ENCODE measurements at places on chromosomes 1 and 21.
A peak's percentile ranks its signal among the peaks of the same experiment; 100 is the strongest.

DNA sequence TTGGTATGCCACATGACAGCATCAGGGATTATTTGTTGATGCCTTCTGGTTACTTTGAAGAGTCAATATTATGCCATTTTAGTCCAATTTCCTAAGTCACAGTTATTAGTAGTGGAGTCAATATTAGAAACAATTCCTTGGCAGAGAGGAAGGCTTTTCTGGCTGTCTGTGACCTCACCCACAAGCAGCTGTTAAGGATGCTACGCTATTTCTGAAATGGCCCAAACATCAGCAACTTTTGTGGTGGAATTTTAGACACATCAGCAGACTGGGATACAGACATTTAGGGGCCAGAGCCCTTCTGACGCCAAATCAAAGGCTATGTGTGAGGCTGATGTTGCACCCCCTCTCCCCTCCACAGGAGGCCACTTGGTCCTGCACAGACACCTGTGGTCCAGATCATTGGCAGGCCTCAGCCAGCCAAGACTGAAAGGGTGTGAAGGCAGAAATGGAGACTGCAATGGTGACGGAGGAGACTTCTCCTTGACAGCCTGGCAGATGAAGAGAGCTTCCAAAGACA, 9.2 kb upstream of the RXRG start:
- no peak for ATAC-seq

GRCh38 chr1:185229981-185230380, 73.0 kb downstream of the SWT1 start:
- no peak for ATAC-seq

GRCh38 chr21:36159356-36159921, 2.8 kb downstream of the DOP1B start:
- no peak for ATAC-seq

GRCh38 chr1:89064632-89065031, 376 bp downstream of the GBP1 start:
- peak; percentile 48 for ATAC-seq

DNA sequence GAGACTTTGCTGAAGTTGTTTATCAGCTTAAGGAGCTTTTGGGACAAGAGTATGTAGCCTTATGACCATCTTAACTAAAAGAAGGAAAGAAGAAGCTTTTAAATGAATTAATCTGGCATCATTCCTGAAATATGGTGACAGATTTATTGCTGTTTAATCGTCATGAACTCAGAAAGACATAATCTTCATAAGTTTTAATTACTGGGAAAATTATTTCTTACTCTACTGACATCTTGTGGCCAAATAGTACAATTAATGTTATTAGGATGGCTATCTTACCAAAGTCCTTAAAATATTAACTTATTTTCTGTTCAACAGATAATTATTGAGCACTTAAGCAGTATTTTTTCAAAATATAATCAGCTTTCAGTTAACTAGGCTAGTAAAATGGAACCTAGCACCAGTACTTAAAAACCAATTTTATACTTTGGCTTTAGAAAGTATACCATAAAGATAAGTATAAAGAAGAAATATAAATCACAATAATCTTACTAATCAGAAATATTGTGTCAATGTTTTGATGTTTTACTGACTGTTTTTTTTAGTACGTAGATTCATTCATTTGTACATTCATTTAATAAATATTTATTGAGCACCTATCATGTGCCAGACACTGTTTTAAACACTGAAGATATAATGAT, 34.7 kb upstream of the GPR25 start:
- ATAC-seq: no peak

GRCh38 chr21:44657635-44658540, at the start of gene KRTAP12-3:
Gene KRTAP12-3, plus strand, starts transcription at chr21:44657932. Its CDS starts 48 bp downstream, at chr21:44657980.
- no peak for ATAC-seq

- no peak for ATAC-seq
Measured at GRCh38 chr1:156458181-156458503, 42.4 kb downstream of the MEF2D start.

- no peak for ATAC-seq
Measured at GRCh38 chr1:202283991-202284390, 57.7 kb downstream of the UBE2T start.

- peak; percentile 68 for ATAC-seq
Measured at GRCh38 chr1:28170001-28170596, 6.4 kb downstream of the PTAFR start.

GRCh38 chr1:64553285-64553684, 83.4 kb downstream of the CACHD1 start:
- no peak for ATAC-seq

DNA sequence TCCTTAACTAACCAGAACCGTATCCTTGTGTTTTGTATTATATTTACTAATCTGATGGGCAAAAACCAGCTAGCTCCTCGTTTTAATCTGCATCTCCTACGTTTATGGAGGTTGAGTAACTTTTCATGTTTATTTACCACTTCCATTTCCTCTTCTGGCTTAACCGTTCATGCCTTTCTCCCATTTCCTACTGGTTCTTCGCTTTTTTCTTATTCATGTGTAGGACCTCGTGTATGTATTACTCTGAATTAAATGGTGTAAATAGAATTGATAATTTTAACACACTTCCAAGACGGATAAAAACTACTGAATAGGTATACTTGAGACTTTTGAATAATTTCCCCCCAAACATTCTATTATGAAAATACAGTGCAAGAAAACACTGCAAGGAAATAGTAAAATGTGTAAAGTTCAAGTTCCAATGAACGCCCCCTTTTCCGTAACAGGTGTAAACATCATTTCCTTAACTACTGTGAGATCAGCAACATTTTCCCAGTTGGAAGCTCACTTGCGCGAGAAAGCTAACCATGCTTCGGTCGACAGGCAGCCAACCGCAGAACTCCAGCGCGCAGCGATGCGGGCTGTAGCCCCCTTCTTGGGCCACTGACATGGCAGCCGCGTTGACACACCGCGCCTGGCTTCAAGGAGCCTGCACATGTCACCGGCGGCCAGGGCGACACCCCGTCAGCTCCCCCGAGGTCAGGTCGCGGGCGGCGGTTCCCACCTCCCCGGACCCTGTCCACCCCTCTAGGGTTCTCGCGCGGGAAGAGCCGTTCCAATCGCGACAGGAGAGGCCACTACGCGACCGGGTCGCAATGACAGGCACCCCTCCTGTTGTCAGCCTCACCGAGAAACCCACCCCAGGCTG, 816 bp downstream of the EDEM3 start:
- ATAC-seq: peak; percentile 10

DNA sequence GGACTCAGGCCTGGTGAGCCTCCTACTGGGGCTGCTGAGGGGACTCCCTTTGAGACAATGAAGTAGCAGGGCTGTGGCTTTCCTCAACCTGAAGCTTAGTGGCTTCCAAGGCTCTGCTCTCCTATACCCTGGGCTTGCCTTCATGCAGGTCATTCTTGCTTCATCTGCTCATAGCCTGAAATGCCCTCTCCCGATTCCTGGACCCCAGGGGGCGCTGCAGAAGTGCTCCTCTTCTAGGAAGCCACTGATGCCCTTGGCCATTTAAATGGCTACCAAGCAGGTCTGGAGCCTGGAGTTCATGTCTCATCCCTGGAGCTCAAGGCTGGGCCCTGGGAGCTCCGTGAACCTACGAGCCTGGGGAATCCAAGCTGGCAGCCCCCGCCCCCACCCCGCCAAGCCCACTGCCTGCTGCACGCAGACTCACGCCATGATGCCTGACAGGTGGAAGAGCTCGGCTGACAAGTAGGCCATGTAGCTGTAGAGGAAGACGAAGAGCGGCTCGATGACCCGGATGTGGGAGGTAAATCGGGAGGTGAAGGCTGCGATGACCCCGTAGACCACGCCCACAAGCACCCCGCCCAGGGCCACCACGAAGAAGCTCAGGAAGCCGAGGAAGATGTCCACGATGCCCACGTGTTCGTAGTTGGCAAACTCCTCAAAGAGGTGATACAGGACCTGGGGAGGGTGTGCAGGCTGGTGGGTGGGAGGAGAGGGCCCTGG, 45.7 kb downstream of the SLC9A1 start:
- ATAC-seq: no peak

GRCh38 chr1:203166192-203166940, 9.3 kb downstream of the MYBPH start:
- ATAC-seq: peak; percentile 83

GRCh38 chr21:36988536-36988935, 18.0 kb upstream of the RIPPLY3 start:
- no peak for ATAC-seq

DNA sequence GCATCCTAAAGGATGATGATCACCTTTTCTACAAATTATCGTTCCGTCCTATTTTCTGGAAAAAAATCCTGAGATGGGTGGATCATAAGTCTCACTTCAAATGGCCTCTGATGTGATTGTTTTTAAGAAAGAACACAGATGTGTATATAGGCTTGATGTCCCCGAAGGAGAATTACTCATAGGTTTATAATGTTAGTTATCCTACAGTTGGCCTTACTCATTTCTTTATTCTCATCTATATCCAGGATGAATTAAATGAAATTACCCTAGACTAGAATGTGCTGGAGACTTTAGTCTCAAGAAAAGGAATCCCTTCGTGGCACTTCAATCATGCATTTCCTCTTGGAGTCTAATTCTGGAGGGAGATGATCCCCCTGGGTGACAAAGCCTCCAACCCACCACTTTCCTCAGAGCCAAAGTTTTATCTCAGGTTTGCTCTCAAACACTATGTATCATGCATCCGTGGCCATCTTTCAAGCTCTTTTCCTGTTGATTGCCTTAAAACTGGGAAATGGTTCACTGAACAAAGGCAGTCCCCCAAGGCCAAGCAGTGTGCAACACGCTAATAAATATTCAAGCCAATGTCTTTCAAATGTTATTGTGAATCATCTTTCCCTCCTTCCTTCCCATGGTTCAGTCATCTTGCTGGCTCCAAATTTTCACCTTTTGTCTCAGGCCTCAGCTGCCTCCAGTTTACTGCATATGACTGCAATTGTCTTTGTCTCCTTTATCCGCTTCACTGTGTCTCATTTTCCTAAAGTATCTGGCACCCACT, 32.5 kb upstream of the SMYD2 start:
- ATAC-seq: no peak

DNA sequence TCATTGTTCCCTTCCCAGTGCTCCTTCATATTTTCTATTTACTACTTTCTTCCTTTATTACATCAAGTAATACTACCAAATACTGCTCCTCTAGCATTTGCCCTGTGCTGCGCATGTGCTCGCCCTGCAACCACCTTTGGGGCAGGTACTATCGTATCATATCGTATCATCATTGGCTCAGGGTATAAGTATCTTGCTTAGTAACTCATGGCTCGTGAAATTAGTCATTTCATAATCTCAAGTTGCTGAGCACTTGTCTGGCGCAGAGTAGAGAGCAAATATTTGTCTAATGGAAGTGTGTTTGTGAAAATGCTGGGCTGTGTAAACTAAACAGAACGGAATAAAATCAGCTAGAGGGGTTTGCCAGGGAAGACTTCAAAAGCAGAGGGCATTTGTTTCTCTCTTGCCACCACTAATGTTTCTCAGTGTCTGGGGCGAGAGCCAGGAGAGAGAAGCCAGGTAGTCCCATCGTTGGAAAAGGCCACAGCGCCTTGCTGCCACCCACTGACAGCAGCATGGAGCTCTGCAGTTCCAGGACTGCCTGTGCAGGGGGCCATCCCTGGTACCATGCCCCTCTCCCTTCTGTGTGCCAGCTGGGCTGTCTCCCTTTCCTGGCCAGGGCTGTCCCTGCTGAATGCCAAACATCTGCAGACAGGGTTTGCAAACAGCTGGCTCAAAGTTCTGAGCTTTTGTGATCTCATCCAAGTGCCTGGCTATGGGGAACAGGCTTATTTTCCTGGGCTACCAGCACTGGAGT, 20.0 kb upstream of the CPT2 start:
- ATAC-seq: no peak

- no peak for ATAC-seq
Measured at GRCh38 chr1:193730017-193730416, 543.6 kb upstream of the B3GALT2 start.

DNA sequence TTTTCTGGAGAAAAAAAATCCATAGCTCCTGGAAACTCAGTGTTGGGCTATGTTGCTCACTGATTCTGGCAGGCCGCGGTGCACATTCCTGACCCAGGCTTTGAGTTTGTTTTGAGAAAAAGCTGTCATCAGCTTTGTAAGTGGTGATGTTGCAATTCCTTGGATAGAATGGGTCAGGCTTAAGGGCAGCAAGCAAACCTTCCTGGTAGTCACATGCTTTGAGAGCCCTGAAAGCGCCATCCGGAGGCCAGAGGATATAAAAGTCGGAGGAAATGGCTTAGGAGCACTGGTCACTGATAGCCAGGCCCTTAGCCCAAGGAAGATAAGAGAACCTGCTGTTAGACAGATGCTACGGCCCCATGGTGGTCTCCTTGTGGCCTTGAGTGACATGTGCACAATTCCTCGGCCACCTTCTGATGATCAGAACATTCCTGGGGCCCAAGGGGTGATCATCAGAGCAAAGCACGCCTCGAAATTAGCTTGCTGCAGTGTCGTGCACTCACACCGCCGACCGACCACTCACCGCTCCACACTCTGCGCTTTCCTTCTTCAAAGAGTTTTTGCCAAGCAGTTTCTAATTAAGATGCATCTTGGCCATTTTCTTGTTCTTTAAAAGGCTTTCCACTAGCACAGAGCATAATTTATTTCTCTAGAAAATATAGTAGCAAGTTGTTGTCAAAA, 78.6 kb downstream of the MAN1C1 start:
- peak; percentile 80 for ATAC-seq

Data from esophagus mucosa (tissue), 1 donor.